ENCODE measurements at places on chromosomes 11 and 22.

GRCh38 chr11:14253421-14253820, 105.6 kb downstream of the RRAS2 start:
- no peak for DNase-seq

- no peak for DNase-seq
Observed at GRCh38 chr11:94154095-94154856, 25.6 kb downstream of the PANX1 start.

GRCh38 chr22:38697425-38698089, 3.2 kb downstream of the JOSD1 start:
- DNase-seq = no peak

DNA sequence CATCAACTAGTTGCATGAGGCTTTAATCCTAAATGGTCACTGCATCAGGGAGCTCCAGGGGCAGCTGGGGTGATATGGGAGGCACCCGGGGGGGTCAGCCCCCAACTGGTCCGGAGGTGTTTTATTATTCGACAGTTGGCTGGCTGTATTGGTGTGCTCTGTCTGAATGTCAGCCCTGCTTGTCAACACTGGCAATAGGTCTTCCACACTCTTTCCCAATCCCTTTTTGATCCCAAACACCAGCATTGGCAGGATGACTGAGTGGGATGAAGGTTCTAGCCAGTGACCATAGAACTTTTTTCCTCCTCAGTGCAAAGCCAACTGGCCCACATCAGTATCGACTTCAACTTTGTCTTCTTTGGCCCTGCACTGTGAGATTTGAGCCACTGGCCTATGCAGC, 8.9 kb upstream of the LDLRAD3 start:
- no peak for DNase-seq

DNA sequence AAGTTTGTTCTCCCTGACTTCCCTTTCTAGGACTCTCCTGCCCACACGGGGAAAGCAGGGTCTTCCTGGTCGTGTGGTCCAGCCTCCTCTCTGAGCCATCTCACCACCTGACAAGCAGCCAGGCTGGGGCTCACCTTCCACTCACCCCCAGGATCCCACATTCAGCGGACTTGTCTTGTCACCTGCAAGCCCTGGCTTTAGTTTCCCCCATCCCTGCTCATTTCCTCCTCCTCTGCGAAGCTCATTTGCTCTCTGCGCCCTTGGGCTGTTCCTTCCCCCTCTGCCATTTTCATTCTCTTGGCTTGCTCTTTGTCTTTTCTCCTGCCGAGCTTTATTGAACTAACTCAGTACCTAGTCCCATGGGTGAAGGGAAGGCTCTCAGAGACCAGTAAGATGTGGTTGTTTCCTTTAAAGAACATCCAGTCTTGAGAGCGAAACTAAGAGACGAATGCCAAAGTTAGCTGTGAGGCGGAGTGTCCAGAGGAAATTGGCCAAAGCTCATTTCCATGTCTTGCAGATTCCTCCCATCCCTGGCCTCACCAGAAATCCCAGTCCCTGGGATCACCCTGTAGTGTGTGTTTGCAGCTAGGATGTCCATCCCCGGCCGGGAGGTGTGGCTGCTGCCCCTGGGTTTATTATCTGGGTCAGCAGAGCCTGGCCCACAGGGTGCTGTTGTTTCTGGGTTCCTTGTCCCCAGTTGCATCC, 2.0 kb downstream of the ST14 start:
- no peak for DNase-seq

Measured in stimulated activated CD8-positive, alpha-beta memory T cell treated with anti-CD3 and anti-CD28 coated beads, Interleukin-7, amount 100 ng/mL, for 48 hours (primary cell).